ENCODE measurements at places on chromosomes 6 and 20. TPM values are rescaled to one million over a fixed set of nuclear protein-coding genes. Genes with fewer than 3 reads are reported as not detected.

- DNase-seq = peak; percentile 84
These were observed 1.9 kb downstream of the ID1 start for GRCh38 chr20:31606804-31607639.

- DNase-seq = no peak
These were observed 20.1 kb upstream of the UBE2V1 start for GRCh38 chr20:50133041-50133440.

DNA sequence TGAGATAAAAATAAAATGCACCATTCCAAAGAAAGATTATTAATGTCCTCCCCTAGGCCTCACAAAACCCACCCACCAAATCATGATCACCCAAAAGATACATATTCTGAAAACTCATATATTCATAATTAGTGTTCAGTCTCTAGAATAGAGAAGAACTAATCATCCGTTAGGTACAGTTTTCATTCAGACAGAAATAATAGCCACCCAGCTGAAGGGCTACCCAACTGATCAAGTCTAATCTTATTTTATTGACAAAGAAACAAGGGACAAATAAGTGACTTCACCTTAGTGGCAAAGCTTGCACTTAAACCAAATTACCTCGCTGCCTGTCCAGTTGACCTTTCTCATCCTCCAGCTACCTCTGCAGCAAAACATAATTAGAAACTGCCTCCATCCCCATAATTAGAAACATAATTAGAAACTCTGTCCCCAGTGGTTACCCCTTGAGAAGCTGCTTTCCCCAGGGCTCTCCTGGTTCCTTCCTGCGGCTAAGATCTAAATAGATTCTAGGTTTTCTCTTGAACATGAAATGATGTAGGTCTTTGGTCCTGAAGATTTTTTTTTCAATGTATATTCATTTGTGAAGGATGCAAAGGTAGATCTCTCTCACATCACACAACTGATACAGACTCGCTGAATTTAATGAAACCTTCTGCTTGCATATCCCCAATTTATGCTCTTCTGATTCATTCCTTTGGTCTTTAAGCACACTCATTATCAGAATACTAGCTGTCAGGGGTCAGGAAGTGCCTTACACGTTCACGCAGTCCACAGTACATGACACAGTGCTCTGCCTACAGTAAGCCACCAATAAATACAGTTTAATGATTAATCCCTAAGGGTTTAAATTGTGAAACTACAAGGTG, 46.3 kb downstream of the HBS1L start:
- no peak for DNase-seq

DNA sequence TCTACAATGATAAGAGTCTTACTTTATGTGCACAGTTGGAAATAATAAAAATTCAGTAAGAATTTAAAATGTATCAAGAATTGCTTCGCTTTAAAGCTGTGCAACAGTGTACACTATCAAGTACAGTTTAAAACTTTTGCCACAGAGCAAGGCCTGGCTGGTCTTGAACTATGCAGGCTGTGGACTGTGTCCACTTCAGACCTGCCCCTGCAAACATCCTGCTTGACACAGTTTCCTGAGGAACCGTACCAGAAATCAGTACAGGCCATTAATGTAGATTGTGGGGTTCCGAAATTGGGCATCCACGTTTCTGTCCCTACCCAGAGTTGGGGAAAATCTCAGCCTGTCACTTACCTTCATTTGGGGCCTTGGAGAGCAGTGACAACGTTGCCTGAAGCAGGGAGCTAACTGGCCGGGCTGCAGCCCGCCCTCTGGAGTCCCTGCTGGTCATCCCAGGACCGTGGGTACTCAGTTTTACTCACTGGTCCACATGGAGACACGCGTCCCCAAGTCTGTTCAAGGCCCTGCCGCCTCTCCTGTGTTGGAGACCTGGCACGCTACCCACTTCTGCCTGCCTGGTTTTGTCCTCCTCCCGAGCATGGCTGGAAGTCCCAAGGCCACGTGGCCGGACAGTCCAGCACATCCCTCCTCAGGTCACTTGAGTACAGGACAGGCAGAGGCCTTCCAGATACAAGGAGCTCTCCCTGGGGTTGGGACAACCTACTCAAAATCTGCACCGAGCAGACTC, 8.4 kb downstream of the NINL start:
- DNase-seq = no peak

GRCh38 chr6:41331401-41332150, 3.8 kb upstream of the NCR2 start:
- no peak for DNase-seq

GRCh38 chr20:38466983-38467382, 5.7 kb upstream of the RALGAPB start:
- no peak for DNase-seq

GRCh38 chr6:105695461-105695860, 292.6 kb upstream of the PREP start:
- no peak for DNase-seq

DNA sequence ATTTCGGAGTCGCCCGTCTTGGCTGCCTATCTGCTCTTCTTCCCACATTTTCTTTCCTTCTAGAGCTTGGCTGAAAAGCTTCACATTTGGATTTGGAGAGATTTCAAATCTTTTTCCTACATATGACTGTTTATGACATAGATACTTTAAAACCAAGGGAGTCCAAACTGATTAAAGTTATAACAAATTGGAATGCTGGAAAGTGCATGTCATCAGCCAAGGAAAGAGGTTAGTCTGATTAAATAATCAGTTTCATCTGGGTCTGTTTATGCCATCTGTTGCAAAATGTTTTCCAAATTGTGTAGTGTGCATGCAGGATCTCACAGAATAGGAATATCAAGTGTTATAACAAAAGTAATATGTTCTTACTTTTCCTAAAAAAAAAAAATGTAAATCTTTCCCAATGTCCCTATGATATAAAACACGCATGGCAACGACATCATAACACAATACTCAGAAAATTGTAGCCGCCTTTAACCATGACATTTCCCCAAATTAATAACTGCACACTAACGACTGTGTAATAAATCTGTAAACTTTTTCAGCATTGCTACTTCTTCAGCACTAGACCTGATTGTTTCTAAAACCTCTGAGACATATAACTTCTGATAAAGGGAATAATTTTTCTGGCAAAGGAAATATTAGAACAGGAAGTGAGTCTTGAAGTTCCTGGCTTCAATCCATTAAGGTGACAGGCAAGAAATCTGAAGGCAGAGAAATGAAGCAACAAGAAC, 230.2 kb upstream of the FOXQ1 start:
- DNase-seq = peak; percentile 96

DNA sequence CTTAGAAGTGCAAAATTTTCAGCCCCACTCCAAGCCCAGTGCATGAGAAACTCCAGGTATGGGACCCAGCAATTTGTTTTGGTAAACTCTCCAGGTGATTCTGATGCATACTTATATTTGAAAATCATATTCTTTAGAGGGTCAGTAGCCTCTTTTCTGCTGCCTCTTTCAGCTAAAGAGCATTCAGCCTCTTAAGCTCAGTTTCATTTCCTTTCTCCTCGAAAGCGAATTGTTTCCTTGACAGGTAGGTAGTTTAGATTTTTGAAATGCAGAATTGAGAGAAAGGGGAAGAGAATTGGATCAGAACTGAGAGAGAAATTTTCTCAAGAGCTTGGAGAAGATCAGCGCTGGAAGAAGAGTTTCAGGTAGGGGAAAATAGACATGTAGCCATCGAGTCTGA, 995.8 kb upstream of the FLRT3 start:
- no peak for DNase-seq

GRCh38 chr20:17315407-17316231, 88.8 kb downstream of the PCSK2 start:
- DNase-seq = no peak

DNA sequence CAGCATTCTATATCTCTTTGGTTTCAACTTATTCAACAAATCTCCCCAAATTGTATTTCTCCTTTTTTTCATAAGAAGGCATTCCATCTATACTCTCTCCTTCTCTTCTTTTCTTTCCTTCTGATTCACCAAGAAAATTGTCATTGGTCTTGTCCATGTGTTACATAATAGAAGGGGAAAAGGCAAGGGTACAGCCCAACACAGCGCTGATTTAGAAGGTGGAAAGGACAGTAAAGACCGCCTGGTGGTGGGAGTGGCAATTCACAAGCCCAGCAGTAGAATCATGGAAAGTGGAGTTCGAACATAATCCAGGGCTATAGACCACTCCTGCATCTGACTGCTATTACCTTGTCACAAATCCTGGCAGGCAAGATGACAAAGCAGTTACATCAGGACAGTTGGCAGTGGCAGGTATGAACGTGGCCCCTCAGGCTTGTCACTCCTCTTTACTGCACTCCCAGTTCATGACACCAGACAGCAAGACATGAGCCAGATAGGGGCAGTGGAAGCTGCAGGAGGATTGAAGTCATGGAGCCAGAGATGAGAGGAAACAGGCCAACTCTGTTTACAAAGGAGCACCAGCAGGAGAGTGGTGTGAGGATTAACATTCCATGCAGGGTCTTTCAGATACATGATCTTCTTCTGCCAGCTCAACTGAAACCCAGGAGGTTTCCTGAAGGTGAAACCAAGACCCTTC, 2.1 kb upstream of the TNFAIP3 start:
- no peak for DNase-seq

DNA sequence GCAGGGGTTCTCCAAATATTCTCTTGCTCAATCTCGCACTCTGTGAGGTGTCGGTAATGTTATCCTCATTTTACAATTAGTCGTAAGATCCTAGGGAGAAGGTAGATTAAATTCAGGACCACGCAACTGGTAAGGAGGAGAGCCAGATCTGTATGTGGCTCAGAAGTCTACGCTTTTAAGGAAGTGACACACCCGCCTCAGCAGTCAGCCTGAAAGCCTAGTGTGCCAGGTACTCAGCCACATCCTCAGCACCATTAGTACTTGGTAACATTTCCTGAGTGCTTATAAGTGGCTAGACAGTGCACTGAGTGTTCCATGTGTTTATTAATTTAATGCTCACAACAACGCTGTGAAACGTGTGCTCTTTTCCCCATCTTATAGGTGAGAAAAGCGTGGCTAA, 63.7 kb downstream of the DHX35 start:
- no peak for DNase-seq

GRCh38 chr20:24781418-24781980, 167.6 kb upstream of the CST7 start:
- no peak for DNase-seq

DNA sequence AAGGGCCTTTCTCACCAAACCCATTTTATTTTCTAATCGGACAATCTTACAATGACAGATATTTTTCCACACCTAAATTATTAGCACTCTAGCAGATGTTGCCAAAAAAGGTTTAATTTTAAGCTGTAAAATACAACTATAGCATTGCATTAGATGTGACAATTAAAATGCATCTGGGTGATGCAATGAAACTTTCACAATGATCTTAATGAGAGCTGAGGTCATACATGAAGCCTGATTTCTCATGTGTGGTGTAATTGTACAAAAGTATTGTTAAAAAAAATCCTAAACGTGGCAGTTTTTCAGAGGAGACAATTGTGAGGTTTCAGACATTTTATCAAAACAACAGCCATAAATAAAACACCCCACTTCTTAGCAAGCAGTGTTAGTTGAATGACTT, 606.0 kb downstream of the HDGFL1 start:
- DNase-seq = no peak

Gene PTPRK
- total RNA-seq = 56.9 TPM

Gene PGC
- total RNA-seq = not detected

Gene DYNLT2
- total RNA-seq = 2.0 TPM

Gene ARG1
- 23.9 TPM for total RNA-seq

Gene TTLL9
- 0.30 TPM for total RNA-seq

Gene NOX3
- not detected for total RNA-seq

Gene NRSN2
- 7.0 TPM for total RNA-seq

Gene SLC16A10
- total RNA-seq = 8.6 TPM

Data from skin of body (tissue), 3 donors.